ENCODE measurements at places on chromosomes 11 and 22.

DNA sequence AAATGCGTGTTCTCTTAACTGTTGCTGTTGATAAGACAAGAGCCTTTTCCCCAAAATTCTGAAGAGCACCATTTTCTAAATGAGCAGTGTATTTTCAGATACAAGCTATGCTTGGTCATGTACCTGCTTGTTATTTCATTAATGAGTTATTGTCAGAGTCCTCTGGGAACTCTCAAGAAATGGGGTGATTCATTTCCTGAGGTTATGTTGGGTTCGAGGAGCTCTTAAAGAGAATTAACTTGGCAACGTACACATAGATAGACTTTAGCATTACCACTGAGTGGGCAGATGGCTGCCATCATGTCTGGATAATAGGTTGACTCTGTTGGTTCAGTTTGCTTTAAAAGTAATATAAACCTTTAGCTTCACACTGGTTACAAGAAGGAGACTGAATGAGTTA lies 87.9 kb upstream of the SORL1-AS1 start:
- no peak for DNase-seq

DNA sequence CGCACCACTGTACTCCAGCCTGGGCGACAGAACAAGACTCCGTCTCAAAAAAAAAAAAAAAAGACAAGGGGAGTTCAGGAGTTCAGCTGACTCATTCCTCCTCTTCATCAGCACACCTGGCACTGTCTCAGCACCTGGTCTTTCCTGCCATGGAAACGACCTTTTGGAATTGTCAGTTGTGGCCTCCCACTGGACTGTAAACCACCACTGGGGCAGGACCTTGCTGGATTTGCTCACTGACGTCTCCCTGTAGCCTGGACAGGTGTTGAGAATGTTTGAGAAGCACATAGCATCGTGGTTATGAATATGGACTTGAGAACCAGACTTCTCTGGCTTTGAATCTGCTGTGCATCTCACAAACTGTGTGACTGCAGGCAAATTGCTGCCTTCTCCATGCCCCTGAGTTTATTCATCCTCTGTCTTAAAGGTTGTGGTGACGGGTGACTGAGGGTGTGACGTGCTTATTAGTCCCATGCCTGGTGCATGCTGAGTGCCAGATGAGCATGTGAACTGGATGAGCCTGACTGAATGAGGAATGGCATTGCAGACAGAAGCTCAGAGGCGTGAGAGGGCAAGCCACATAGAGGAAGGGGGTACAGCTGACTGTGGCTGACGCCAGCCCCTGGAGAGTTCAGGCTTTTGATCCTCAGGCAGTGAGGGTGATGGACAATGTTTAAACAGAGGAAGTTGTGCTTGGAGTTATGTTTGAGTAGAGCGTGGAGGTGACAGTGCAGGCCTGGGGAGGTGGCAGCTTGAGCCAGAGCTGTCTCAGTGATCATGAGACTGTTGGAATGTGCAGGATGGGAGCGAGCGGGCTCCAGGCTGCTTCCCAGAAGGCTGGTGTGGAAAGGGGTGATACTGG lies 12.7 kb downstream of the TOM1 start:
- DNase-seq, result no peak

- DNase-seq, result no peak
Measured at GRCh38 chr11:110425751-110426545, 3.8 kb upstream of the FDX1 start.

DNA sequence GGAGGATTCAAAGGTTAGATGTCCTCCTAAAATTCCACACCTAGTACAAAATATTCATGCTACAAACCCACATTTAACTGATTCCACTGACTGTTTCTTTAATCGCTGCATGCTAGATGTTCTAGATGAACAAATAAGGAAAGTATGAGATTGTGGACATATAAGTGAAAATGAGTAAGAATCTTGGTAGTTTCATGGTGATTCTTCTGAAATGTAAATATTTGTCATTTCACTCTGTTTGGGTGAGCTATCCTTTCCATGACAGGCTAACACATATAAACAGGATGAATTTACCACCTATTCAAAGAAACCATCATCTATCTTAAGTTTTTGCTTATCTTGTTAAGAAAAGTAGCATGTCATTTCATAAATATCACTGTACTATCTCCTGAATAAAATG lies 14.8 kb downstream of the OR5B3 start:
- DNase-seq, result no peak

DNA sequence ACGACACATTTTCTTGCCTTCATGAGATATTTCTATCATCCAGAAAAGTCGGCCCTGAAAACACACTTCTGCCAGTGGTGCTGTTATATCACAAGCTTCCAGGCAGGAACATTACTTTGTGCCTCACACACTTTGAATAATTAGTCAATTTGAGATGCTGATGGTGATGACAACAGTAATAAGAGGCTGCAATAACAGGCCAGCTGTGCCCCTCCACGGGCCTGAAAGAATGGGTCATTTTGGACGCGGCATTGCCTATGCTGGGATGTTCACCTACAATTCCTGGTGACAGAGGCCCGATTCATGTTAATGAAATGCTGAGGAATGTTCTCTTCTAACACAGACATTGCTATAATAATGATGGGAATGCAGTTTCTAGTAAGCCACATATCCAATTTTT lies 463.8 kb upstream of the KIRREL3 start:
- no peak for DNase-seq

DNA sequence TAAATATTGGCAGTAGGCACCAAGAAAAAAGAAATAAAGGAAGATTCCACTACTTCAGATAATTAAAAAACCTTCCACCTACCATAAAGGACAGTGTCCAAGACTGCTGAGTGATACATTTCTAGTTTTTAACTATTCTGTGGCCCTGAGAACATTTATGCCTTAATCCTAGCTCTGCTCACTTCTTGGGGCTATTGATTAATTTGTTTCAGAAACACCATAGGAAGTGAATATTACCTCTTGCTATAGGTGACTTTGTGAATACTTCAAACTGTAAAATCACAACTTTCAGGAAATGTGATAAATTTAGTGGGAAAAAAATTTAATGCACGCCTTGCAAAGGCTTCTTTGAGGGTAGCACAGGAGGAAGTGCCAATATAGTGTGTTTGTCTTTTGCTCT lies 35.2 kb downstream of the NF2 start:
- no peak for DNase-seq

- peak; percentile 15 for DNase-seq
Measured at GRCh38 chr11:64318766-64319761, 1.1 kb downstream of the PRDX5 start.

DNA sequence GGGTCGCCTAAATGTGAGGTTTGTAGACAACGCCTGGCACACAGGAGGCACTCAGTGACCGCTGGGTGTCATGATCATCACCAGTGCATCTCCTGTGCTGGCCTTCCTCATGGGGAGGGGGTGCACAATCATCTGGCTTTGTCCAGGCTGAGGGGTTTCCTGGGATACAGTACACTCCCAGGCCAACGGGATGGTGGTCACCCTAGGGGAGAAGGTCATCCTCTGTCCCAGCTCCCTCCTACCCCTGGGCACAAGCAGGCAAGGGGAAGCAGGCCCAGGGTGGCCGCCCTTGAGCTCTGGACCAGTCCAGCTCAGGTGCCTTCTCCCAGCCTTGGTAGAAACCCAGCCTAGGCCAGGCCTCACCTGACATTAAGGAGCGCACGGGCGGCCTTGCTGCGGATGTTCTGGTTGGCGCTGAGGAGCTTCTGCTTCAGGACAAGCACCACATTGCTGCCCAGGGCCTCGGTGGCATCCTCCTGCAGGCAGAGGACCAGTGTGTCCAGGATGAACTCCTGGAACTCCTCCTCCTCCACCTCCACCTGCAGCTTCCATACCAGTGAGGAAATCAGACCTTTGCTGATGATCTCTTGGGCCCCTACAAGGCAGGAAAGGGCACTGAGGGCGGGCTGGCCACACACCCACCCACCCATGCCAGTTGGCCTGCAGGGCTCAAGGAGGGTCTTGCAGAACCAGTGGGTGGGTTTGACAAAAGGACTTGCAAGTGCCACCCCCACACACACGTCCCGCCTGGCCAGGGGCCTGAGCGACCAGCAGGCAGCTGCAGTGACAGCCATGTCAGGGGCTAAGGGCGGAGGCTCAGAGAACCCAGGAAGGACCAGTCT lies 6.6 kb upstream of the GNAZ start:
- DNase-seq, result no peak

- DNase-seq, result no peak
Measured at GRCh38 chr11:2507945-2508749, 63.3 kb downstream of the KCNQ1 start.

- DNase-seq, result no peak
Measured at GRCh38 chr22:33513388-33514338, 406.6 kb downstream of the LARGE1 start.

GRCh38 chr22:46421267-46421666 lies 85.8 kb downstream of the TRMU start:
- DNase-seq, result no peak

DNA sequence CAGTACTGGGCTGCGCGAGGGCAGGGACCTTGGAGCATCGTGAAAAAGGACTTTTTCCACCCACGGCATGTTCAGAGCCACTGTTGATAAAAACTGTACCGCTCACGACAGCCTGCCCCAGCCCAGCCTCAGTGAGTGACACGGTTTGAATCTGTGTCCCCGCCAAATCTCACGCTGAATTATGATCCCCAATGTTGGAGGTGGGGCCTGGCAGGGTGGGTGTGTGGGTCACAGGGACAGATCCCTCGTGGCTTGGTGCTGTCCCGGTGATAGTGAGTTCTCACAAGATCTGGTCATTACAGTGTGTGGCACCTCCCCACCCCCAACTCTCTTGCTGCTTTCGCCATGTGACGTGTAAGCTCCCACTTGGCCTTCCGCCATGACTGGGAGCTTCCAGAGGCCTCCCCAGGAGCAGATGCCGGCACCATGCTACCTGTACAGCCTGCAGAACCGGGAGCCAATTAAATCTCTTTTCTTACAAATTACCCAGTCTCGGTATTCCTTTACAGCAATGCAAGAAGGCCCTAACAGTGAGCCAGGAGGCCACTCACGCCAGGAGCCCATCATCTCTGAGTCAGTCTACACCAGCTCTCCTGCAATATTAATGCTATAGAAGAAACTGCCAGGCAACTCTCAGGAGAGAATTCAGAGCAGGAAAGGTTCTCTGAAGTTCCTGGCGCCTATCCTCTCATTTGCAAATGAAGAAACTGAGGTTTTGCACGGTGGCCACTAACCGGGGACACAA lies 1.3 kb downstream of the TOLLIP start:
- DNase-seq, result no peak

- no peak for DNase-seq
Measured at GRCh38 chr11:71478528-71478840, 25.5 kb downstream of the NADSYN1 start.

GRCh38 chr11:28535677-28536076 lies 427.5 kb downstream of the METTL15 start:
- DNase-seq, result no peak

DNA sequence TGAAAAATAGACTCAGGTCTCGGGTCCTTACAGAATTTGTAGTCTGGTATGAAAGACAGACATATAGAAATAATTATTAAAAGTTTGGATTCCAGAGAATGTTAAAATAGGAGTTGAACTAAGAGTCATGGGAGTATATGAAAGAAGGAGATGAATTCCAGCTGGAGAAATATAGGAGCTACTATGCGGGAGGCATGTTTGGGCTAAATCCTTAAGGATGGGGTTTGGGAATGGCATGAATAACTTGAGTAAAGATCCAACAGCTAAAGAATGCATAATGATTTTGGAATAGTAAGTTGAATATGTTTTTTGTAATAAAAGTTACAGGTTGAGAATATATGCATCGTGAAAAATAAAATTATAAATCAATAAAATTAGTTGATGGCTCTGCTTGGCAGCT lies 129.4 kb upstream of the SLC5A12 start:
- no peak for DNase-seq

DNA sequence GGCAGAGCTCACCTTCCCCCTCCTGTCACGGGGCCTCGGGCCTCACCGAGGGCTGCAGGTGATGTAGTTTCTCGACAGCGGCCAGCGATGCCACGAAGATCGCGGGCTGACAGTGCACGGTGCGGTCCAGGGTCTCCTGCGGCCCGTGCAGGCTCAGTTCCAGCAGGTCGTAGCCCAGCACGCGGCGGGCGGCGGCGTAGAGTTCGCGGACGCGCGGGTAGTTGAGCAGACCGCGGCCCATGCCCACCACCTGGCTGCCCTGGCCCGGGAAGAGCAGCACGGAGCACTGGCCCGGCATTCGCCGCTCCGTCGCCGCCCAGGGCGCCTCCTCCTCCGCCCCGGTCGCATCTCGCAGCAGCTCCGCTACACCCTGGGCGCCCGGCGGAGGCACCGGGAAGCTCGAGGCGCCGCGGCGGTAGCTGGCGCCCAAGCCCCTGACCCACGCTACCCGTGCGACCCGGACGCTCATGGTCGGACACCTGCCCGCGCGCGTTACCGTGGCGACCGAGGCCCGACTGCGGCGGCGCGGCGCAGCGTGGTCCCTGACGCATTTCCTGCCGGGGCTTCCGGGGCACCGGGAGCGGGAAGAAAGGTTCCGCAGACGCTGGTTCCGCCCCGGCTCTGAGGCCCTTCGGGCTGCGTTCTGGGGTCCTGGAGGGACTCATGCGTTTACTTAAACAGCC lies at the start of gene MCAT:
TSS of gene MCAT (minus strand) at position 519 of the 683 bp plus-strand sequence. CDS start at position 469, 50 bp downstream.
- DNase-seq, result peak; percentile 82

DNA sequence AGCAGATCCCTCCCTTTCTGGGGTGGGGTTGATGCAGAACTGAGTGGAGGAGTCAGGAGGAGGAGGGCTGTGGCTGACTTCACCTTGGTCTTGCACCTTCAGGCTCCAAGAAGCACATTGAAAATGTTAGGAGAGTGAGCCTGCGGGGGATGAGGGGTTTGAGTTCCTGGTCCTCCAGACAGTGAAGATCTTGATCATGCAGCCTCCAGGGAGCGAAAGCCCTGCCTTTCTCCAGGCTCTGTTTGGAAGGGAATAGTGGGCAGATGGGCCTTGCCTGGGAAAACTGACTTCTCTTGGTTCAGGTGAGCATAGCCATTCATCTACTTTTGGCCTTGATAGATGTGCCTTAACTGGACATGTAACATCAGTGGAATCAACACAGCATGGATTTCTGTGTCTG lies 267.6 kb upstream of the B3GAT1 start:
- DNase-seq, result no peak

DNA sequence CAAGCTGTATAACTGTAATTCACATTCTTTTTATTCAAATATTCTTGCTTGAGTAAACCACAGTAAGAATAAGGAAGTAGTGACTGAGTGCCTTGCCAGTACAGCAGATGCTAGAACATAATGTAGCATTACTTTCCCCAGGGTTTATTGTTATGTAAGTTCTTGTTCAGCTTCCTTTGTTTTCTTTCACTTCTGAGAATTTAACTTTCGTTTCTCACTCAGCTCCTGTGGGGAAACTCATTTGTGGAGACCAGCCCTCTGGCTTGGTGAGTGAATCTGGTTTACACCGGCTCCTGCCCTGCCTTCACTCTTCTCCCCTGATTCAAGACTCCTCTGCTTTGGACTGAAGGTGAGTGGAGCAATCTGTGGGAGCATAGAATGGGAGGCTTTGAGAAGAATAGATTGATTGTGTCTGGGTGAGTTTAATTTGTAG lies at the start of gene TRIM22:
TSS of gene TRIM22 (plus strand) at position 240 of the 433 bp plus-strand sequence. CDS start 6,443 bp downstream, outside the sequence.
- peak; percentile 27 for DNase-seq

GRCh38 chr11:20464518-20464917 lies 77.0 kb downstream of the PRMT3 start:
- no peak for DNase-seq

GRCh38 chr11:76857781-76858410 lies 2.8 kb upstream of the ACER3 start:
- DNase-seq, result no peak

- peak; percentile 72 for DNase-seq
Measured at GRCh38 chr11:102268083-102268984, 49.0 kb upstream of the BIRC3 start.

- DNase-seq, result no peak
Measured at GRCh38 chr11:134660416-134660815, 248.4 kb upstream of the B3GAT1 start.

- no peak for DNase-seq
Measured at GRCh38 chr11:1440496-1440895, 46.1 kb downstream of the MOB2 start.

All from hematopoietic multipotent progenitor cell treated with erythropoietin and hydrocortisone succinate and interleukin-3 and kit ligand, for 15 days (in vitro differentiated cells).